ENCODE measurements at places on chromosomes 6 and 20.

GRCh38 chr6:3285732-3286131 is 27.0 kb downstream of the PSMG4 start:
- no peak for DNase-seq

DNA sequence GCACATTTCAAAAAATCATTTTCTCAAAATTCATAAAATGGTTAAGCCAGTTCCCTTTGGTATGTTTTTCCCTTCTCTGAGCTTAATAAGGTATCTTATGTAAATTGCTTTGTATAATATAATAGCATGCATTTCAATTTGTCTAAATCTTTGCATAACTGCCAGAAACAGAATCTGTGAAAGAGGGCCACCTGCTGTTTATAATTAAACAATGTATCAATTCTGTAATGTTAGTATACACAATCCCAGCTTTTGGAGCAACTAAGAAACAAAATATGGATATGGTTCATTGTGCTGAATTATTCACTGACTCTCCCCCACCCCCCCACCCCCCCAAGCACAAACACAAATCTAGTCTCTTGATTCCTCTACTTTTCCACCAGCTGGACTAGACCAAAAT is 54.8 kb downstream of the GPX5 start:
- no peak for DNase-seq

DNA sequence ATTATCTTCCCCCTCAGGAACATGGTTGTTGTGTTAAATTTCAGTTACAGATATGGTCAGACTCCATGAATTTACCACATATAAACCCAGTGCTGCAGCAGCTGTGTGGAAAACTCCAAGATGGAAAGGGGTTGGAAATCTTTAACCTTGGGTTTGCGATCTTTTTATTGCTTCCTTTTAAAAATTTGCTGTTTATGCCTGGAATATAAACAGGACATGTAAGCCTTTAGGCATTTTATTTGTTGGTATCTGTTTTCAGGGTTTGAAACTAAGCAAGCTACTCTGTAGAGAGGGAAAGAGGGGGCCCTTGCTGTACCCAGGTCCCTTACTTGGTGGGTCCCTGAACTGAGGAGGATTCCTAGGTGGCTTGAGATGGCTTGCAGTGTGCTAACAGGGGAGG is 778 bp downstream of the PKIG start:
- DNase-seq, result no peak

GRCh38 chr20:24942679-24943078 is 6.4 kb upstream of the CST7 start:
- DNase-seq, result no peak

DNA sequence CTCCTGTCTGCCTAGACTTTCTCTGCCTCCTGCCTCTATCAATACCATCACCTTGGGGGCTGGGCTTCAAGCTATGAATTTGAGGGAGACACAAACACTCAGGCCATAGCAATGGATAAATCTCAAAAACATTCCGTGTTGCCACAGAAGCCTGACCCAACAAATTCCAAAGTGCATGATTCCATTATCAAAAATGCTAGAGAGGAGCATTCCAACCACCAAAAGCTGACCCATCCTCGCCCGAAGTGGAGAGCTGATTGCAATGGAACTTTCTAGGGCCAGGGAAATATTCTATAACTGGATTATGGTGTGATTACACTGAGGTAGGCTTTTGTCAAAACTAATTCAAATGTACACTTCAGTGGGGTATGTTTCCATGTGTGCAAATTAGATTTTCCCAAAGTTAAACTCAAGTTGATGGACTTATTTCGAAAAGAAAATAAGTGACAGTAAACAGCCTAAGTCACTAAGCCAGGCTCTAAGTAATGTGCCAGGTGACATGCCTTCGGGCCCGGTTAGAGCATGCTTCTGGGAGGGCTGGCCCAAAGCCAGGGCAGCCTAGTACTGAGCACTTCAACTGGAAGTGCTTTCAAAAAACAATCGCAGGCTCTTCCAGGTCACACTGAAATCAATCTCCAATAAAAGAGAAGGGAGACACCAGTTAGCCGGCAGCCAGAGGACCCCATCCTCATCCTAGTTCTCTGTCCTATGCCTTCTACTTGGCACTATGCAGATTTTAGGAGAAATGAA is 142.3 kb downstream of the TBXT start:
- no peak for DNase-seq

- DNase-seq, result no peak
These were observed 63.7 kb upstream of the CD2AP start for GRCh38 chr6:47413752-47414422.

DNA sequence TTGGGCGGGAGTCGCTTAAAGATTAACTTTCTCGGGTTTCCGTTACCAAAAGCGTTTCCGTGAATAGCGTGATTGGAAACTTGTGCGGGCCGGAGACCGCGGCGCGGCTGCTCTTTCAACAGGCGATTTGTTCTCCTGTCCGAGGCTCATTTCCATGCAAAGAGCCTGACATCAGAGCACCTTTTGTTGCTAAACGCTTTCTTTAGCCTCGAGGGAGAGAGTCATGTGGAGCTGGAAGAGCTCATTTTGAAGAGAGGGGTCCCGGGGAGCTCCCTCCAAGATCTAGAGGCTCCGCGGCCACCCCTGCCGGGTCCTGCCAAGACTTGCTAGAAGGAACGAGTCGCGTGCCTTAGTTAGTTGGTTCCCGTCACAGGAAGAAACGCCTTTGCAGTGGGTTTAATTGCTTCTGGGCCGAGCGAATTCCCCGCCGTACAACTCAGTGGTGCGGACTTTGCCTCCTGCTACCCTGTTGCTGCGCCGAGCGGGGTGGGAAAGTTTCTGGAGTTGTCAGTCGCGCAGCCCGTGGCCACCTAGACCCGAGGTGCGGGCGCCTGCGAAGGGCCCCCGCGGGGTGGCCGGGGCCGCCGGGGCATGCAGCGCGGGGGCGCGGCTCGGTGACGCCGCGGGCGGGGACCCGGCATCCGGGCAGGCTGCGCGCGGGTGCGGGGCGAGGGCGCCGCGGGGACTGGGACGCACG is at the start of gene SASH1:
SASH1 (plus strand) TSS at position 489 of the 697 bp plus-strand sequence. CDS start 230 bp downstream, outside the sequence.
- peak; percentile 21 for DNase-seq

DNA sequence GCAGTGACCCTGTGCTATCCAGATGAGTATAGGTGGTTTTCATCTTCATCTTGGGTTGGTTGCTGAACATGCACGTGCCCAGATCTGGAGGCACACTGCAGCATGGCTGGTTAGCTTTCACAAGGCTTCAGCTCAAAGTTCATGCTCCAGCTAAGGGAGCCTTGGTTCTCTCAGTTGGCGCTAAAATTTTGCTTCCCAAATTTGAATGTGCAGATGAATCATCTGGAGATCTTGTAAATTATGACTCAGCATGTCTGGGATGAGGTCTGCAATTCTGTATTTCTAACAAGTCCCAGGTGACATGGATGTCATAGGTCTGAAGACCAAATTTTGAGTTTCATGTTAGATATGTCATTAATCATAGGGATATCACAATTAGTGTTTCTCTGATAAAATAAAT is 230.8 kb downstream of the FOXA2 start:
- DNase-seq, result no peak

GRCh38 chr20:9204979-9205378 is 136.1 kb downstream of the PLCB4 start:
- DNase-seq, result no peak

DNA sequence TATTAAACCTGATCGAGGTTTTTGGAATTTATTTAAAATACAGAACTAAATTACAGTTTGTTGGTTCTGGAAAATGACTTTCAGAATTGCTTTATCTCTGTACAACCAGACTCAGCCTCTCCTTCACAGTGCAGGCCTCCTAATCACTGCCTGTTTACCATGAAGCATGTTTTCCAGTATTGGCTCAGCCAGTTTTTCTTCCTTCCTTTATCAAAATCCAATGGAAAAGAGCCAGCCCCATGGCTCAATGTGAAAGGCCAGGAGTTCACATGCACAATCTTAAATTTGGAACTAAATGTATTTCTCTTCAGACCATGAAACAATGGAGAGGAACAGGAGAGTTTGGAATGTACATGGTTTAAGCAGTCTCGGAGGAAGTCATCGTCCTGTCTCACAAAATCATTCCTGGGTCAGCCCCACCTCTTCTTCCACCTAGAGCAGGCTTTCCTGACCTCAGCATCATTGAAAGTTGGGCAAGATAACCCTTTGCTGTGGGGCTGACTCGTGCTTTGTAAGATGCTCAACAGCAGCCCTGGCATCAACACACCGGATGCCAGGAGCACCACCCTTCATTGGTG is 680.9 kb upstream of the AGPAT4 start:
- DNase-seq, result no peak

- DNase-seq, result no peak
These were observed 173.2 kb downstream of the CDH26 start for GRCh38 chr20:60131375-60131774.

GRCh38 chr20:59134182-59134581 is 29.4 kb upstream of the ZNF831 start:
- no peak for DNase-seq

- peak; percentile 52 for DNase-seq
These were observed 538 bp downstream of the FERMT1 start for GRCh38 chr20:6122111-6122872.

DNA sequence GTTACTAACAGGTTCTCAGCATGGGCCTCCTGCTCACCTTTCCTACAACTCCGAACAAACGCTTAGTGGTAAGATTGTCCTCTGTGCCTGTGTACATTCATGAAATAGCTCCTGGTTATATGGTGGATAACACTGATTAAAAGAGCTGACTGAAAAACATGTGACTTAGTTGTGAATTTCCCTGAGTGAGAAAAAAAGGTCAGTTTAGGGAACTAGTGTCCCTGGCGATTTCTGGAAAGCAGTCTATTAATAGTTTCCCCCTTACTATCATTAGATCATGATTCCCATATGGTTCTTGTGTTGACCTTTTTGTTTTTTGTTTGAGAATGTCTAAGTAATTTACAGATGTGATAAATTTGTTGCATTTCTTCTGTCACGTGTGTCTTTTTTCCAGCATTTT is 15.6 kb downstream of the SNRPC start:
- no peak for DNase-seq

- no peak for DNase-seq
These were observed 35.6 kb upstream of the RPS6KA2 start for GRCh38 chr6:166662690-166663089.

DNA sequence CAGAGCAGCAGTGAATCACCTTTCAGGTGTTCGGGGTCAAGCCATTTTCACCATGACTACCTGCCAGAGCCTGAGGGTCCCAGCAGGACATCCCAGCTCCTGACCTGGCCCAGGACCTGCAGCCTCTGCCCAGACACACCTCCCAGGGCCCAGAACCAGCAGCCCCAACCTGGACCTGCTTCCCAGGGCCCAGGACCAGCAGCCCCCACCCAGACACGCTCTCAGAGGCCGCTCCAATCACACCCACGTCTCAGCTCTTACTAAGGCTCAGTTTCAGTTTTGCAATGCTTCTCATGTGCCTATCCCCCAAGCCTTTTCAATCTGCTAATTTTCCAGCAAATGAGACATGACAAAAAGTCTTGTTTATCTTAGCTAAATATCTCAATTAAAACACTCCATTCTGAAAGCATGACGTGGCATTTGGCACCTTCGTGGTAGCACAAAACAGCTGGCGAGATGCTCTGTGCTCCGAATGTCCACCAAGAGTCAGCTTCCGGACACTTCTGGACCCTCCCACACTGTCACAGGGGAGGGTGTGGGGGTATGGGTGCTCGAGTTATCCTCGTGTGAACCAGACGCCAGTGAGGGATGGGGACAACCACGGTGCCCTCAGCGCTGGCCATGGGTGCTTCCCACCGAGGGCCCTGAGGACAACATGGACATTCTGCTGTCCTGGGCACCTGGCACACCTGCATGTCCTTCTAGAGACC is 253.2 kb downstream of the DLL1 start:
- DNase-seq, result no peak

DNA sequence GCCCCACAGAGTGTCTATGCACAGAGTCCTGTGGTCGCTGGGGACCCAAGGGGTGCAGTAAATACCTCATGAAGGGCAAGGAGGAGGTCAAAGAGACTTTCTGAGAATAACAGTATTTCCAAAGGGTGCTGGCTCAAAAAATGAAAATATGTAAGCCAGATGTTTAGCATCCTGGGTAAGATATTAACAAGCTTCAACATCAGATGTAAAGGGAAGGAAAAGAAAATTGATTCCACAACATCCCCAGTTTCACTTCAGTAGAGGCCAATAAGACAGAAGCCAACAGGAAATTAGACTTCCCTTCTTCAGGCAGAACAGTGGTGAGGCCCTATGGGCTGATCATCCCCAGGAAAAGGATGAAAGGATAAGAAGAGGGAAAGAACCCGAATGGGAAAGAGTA is 434.7 kb downstream of the PRKN start:
- DNase-seq, result no peak

- DNase-seq, result peak; percentile 20
These were observed at the start of the genes PSMB9 and TAP1 for GRCh38 chr6:32853541-32854375. Gene PSMB9, plus strand, starts transcription at chr6:32854192. Its CDS starts 38 bp downstream, at chr6:32854230. Gene TAP1, minus strand, starts transcription at chr6:32853704. Its CDS starts 68 bp downstream, at chr6:32853636.

DNA sequence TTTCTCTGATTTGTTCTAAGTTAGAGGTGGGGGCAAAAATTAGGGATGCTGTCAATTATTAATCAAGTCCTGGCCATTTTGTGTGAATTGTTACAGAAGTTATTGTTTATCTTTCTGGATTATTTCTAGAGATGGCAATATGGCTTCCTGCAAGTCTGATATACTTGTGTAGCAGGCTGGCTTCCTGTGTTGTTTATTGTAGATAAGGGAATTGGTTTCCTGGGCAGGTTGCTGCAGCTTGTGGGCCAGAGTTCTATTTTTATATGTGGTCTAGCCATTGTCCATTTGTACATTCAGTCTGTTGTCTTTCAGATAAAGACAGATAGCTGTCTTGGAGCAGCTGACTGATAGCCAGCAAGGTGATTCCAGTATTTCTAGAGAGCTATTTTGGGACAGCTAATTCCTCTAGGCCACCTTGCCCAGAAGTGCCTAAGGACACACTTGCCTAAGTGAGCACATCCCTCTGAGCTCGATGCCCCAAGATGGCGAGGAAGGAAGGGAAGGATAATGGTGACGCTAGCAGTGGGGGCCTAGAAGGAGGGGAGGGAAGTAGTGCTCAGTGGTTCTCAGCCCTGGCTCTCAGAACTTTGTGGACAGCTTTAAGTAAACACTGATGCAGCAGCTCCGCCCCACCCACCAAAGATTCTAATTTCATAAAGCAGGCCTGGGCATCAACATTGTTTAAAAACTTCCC is 25.5 kb downstream of the DDO start:
- DNase-seq, result no peak

GRCh38 chr6:89269252-89269651 is 45.8 kb downstream of the GABRR2 start:
- no peak for DNase-seq

GRCh38 chr20:62388839-62389600 is 2.1 kb downstream of the RPS21 start:
- no peak for DNase-seq

DNA sequence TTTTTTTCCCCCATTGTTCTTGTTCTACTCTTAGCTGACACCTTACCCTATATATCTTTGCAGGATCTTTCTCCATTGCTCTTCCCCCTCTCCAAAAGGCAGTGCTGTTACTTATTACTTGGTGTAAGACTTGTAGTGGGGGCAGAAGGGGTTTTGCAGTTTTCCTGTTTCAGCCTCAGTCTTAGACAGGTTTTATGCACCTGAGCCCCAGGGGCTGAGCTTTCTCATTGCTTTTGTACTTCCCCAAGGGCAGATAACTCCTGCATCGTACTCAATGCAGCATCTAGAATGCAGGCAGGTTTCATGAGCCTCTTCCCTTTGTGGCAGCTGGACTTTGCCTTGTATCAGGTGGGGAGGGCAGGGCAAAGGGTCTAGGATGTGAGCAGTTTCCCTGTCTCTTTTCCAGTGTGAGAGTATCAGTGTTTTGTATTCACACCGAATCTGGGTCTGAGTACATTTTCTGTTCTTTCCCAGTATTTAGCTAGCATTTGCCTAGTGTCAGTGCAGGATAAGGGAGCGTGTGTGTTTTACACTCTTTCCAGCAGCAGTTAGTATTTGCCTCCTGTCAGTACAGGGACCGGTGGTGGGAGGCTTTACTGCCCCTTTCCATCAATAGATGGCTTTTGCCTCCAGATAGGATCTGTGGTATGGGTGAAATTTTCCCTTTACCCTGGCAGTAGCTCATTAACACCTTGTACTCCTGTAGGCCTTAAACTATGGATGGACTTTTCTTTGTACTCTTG is 19.6 kb downstream of the CYB5R4 start:
- DNase-seq, result no peak

Data from NCI-H1092 (cell line).